Caki2 (cell line): ENCODE measurements at places on chromosomes 6 and 20. TPM values are rescaled to one million over a fixed set of nuclear protein-coding genes. Genes with fewer than 3 reads are reported as not detected.

The FBXO5 gene
- 10.7 and 18.1 TPM in 2 replicates for total RNA-seq

- no peak for DNase-seq
These were observed 230.1 kb downstream of the SAMD5 start for GRCh38 chr6:147738516-147739162.

The SPTLC3 gene
- 8.3 and 8.5 TPM in 2 replicates for total RNA-seq

The COX7A2 gene
- total RNA-seq = 155 and 246 TPM in 2 replicates

DNA sequence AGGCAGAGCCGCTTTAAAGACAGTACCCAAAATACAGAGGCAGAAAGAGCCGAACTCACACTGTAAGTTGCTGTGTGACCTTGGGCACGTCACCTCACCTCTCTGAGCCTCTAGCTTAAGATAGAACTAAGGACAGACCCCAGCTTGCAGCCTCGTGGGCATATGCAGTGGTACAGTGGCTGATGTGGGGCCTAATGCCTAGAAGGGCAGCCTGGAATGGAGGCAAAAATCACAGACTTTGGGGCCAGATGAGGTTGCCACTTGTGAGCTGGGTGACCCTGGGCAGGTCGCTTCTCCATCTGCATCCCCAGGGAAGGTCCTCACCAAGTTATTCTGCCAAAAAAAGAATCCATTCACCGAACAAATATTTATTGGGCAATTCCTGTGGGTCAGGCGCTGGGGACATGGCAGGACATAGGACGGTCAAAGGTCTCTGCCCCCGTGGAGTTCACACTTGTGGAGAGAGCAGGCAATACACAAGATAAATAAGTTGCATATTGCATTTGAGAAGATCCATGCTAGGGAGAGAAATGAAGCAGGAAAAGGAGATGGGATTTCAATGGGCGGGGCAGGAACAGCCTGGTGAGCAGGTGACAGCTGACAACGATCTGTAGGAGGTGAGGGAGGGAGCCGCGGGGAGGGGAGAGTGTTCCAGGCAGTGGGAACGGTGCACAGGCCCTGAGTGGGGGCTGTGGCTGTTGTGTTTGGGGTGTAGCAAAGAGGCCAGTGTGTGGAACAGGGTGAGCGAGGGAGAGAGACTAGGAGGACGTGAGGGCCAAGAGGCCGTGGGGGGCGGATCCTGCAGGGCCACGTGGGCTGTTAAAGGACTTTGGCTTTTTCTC is 115.2 kb downstream of the CEBPB start:
- peak; percentile 65 for DNase-seq

DNA sequence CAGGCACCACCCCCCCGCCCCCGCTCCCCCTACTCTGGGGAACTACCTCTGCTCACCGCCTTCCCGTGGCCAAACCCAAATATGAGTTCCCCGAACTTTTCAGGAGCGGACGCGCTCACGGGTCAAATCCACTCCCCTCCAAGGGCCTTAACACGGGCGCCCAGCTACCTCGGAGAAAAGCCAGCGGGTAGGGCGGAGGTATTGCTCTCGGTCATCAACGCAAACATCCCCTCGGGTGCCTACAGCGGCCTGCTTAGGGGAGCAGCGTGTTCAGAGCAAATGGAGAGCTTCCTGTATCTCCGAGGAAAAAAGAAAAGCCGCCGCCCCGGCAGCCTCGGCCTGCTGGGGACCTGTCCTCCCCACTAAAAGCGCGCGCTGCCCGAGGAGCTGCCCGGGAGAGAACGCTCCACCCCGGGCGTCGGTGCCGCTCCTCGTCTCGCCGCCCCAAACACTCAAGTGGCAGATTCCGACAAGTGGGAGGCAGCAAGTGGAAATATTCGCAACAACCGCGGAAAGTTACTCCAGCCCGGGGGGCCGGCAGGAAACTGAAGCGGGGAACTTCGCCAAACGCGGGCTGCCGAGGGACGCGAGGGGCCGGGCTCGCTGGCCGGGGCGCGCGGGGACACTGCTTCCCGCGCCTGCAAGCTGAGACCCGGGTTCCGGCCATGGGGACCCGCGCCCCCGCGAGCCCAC is 699 bp downstream of the PTPRT start:
- DNase-seq = no peak

DNA sequence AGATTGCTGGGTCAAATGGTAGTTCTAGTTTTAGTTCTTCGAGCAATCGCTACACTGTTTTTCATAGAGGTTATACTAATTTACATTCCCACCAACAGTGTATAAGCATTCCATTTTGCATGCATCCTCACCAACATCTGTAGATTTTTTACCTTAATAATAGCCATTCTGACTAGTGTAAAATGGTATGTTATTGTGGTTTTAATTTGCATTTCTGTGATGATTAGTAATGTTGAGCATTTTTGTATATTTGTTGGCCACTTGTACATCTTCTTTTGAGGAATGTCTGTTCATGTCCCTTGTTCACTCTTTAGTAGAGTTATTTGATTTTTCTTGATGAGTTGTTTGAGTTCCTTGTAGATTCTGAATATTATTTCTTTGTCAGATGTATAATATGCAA is 236.2 kb downstream of the GRM1 start:
- DNase-seq = no peak

DNA sequence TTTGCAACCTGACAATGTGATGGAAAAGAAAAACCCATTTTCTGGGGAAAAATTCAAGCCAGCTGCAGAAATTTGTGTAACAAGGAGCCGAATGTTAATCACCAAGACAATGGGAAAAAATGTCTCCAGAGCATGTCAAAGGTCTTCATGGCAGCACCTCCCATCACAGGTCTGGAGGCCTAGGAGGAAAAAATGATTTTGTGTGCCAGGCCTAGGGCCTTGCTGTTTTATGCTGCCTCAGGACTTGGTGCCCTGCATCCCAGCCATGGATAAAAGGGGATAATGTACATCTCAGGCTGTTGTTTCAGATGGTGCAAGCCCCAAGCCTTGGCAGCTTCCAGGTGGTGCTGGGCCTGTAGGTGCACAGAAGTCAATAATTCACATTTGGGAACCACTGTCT is 747.7 kb downstream of the C6orf118 start:
- DNase-seq = no peak

GRCh38 chr20:1876217-1876921 is 18.8 kb upstream of the SIRPA start:
- DNase-seq = no peak

GRCh38 chr20:1832634-1833033 is 62.6 kb upstream of the SIRPA start:
- no peak for DNase-seq

DNA sequence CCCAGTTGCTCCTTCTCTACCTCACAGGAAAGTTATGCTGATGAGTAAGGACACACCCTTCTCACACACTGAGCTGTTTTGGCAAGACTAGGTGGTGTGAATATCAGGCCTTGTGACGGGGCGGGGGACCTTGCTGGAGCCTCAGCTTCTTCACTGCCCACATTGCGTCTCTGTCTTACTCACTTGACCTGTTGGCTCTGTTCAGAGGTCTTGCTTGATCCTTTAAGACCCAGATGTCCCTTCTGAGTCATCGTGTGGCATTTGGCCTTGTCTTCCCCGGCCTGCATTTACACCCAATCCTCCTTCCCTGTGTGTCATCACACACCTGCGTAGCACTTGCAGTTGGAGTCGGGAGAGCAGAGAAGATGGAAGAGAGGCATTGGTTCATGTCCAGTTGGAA is 8.3 kb upstream of the PRND start:
- peak; percentile 33 for DNase-seq

DNA sequence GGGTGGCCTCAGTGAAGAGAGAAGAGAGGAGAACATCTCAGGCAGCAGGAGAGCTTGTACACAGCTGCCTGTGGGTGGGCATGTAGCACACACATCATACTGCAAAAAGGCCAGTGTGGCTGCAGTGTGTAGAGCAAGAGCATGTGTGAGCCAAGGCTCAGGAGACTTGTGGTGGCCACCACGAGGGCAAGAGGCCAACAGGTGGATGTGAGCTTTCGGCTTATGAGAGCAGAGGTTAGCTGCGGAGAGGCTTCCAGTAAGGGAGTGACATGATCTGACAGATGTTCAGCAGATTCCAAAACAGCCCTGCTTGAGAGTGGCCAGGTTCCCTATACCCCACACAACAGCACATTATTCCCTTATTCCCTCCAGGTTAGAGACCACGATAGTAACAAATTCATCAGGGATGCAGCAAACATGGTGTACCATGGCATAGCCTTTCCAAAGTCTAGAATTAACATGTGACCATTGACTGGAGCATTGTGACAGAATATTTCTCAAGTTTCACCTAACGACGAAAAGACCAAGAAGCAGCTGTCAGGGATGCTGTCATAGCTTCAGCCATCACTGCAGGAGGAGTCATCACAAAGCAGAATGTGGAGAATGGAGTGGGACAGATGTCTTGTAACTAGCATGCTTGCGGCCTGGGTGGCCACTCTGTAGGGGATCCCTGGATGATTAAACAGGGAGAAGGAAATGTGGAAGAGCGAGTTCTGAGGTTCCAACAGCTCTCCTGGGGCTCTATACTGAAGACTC is 23.1 kb downstream of the HM13 start:
- DNase-seq = no peak

DNA sequence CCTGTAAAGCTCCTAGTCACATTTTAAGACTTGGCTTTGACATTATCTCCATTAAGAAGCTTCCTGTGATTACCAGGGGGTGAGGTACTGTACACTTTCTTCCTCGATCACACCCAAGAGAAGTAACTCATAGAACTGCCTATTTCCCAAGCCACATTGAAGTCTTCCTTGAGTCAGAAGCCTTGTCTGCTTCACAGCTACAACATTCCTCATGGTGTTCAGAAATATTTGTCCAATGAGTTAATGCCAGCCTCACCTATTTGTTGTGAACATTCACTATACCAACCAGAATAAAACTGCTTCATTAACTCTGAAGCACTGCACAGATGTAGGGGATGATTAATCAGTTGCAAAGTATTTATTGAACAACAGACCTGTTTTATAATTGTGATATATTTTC is 622.3 kb downstream of the PTPRT start:
- peak; percentile 11 for DNase-seq

GRCh38 chr6:30066082-30066481 is 916 bp upstream of the PPP1R11 start:
- DNase-seq = no peak

DNA sequence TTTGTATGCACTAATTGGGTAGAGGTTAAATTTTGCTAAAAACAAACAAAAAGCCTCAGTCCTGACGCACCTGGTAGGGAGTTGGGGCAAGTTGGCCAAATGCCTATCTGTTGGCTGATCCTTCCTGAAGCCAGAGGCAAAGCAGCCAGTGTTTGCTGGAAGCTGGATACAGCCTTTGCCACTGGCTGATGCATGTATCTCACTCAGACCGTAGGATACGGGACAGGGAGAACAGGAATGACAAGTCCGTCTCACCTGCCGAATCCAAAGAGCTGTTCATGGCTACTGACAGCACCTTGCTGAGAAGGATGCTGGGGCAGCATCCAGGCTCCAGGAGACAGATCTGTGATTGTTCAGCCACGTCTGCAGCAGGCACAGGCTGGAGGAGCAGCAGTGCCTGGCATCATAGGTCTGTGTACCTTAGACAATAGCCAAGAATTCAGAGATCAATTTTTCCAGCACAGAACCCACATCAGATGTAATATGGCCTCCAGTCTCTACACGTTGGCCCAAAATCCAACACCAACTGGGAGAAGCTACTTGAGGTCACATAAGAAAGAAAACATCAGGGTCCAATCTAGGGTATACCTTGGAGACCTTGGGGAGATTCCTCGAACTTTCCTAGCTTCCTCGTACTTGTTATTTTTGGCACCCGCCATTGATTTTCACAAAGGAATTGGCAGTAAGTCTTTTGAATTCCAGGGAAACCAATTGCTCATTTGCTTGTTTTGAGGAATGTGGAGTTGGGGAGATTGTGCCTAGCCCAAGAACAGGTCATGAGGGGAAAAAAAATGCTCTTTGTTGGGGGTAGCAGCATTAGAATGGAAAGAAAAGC is 108.5 kb upstream of the ARMC2 start:
- DNase-seq = peak; percentile 29

The HLA-DPA1 gene
- not detected in 2 replicates for total RNA-seq

DNA sequence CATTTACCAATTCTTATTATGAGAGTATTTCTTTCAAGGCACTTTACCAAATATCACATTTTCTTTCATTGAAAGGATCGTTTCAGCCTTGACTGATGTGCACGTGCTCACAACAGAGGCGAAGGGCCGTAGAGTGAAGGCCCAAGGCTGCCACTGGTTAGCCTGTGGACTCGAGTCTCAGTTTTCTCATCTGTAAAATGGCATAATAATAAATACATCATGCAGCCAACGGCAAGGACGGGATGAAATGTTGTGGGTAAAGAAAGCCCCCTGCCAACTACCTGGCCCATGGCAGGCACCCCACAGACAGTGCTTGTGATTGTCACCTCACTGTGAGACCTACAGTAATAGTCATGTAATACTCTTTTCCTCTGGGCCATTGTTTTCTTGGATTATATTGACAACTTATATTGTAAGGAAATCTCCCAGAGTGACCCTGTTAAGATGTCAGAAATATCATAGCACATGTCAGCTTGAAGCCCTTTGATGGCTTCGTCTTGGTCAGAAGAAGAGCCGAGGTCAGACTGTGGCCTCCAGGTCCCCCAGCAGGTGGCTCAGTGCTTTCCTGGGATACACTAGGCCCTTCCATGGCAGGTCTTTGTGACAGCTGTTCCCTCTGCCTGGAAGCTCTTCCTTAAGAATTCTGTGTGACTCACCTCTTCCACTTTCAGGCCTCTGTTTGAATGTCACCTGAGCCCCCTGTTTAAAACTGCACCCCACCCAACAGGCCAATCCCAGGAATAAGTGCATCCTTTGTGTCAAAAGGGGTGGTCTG is 36.3 kb downstream of the FAM50B start:
- peak; percentile 14 for DNase-seq
